MM.1S (cell line): ENCODE measurements at places on chromosomes 1 and 21.

GRCh38 chr1:3819771-3820200 is 23.5 kb upstream of the LRRC47 start:
- H3K4me3 ChIP-seq: no peak overlapping the region
- H3K36me3 ChIP-seq: no peaks in the 10 kb centered on the region
- H3K27me3 ChIP-seq: no peaks in the 10 kb centered on the region
- no peak for DNase-seq

DNA sequence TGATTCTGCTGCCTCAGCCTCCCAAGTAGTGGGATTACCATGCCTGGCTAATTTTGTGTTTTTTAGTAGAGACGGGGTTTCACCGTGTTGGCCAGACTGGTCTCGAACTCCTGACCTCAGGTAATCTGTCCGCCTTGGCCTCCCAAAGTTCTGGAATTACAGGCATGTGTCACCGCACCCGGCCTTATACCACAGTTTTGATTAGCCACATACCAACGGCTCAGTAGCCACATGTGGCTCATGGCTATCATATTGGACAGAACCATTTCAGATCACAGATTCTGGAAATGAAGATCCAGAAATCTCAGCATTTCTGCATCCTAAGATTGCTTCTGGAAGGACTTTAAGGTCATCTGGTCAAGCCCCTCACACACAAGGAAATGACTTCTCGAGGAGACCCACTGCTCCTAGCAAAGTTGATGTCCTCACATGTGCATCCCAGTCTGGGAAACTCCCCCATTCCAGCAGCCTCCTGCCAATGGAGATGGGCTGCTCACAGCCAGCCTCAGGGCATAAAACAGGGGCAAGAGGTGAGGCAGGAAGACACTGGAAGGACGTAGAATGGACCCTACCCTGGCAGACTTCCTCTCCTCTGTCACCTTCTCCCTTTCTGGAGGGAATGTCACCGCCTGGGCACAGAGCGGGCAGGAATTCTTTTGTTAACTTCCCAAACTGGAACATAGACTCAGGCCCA is 17.5 kb upstream of the CITED4 start:
- no peaks in the 10 kb centered on the region for H3K27me3 ChIP-seq
- H3K36me3 ChIP-seq: no peaks in the 10 kb centered on the region
- no peak for DNase-seq

GRCh38 chr1:111873460-111874030 is 115.9 kb downstream of the KCND3 start:
- no peak overlapping the region for H3K4me3 ChIP-seq
- no peaks in the 10 kb centered on the region for H3K27me3 ChIP-seq
- no peak overlapping the region for H3K27ac ChIP-seq
- no peaks in the 10 kb centered on the region for H3K4me1 ChIP-seq
- DNase-seq: no peak

DNA sequence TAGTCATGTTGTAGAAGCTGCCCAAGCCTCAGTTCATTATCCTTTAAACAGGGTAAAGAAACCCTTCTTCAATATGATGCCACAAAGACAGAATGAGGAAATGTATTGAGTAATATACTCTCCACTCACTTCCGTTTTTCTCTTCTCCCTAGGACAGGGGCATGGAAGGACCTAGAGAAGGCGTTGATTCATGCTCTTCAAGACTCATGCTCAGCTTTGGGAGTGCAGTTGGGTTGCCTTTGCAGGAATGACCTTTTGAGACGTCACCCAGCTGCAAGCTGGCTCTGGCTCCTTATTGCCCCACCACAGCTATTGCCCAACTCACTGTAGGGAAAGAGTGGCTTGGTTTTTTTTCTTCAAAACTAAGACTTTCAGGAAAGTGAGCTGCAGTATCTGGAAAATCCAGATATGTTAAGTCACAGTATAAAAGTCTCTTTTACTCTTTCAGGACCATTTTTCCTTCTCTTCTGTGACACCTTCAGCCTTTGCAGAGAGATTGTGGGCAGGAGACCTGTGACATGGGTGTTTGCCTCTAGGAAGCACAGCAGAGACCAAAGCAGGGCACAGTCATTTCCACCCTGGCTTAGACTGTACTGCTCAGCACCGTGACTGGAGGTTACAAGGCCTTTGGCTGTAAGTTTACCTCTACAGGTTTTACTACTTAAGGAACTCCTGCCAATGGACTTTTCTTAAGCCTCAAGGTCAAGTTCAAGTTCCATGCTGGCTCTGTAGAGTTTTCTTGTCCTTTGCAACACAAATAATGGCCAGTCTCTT is 39.5 kb downstream of the XCL2 start:
- H3K36me3 ChIP-seq: no peaks in the 10 kb centered on the region
- H3K4me3 ChIP-seq: no peak overlapping the region
- no peak overlapping the region for H3K27ac ChIP-seq
- DNase-seq: no peak

- no peaks in the 10 kb centered on the region for H3K36me3 ChIP-seq
- no peak for DNase-seq
- H3K4me1 ChIP-seq: no peaks in the 10 kb centered on the region
- no peaks in the 10 kb centered on the region for H3K27me3 ChIP-seq
These were observed 13.8 kb upstream of the SIM2 start for GRCh38 chr21:36684957-36685714.

GRCh38 chr1:1479547-1480487 is 8.3 kb downstream of the ATAD3B start:
- H3K36me3 ChIP-seq: peaks cover 4% of the 10 kb centered on the region; the same call in 1 of the 2 replicates
- no peak overlapping the region for H3K27ac ChIP-seq
- no peaks in the 10 kb centered on the region for H3K4me1 ChIP-seq
- H3K4me3 ChIP-seq: no peak overlapping the region
- no peak for DNase-seq

GRCh38 chr1:195791796-195792195 is 816.4 kb downstream of the KCNT2 start:
- H3K27me3 ChIP-seq: no peaks in the 10 kb centered on the region
- no peaks in the 10 kb centered on the region for H3K36me3 ChIP-seq
- no peak overlapping the region for H3K27ac ChIP-seq
- no peak for DNase-seq

DNA sequence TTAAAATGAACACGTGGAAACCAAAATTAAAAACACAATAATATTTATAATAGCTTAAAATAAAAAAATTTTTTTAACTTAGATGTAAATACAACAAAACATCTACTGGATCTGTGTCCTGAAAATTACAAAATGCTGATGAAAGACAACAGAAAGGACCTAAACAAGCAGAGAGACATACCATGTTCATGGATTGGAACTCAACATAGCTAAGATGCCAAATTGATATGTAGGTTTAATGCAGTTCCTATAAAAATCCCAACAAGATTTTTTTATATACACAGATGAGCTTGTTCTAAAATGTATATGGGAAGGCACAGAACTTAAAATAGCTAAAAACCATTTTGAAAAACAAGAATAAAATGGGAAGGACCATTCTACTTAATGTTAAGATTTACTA is 81.4 kb downstream of the TRIM11 start:
- no peak overlapping the region for H3K4me3 ChIP-seq
- no peak overlapping the region for H3K27ac ChIP-seq
- H3K27me3 ChIP-seq: no peaks in the 10 kb centered on the region
- no peaks in the 10 kb centered on the region for H3K4me1 ChIP-seq
- no peaks in the 10 kb centered on the region for H3K36me3 ChIP-seq
